Activated T-helper 1 cell treated with anti-CD3 and anti-CD28 coated beads, Interleukin-2, amount 50 U/mL, for 16 hours (primary cell): ENCODE measurements at places on chromosomes 7 and 10.

DNA sequence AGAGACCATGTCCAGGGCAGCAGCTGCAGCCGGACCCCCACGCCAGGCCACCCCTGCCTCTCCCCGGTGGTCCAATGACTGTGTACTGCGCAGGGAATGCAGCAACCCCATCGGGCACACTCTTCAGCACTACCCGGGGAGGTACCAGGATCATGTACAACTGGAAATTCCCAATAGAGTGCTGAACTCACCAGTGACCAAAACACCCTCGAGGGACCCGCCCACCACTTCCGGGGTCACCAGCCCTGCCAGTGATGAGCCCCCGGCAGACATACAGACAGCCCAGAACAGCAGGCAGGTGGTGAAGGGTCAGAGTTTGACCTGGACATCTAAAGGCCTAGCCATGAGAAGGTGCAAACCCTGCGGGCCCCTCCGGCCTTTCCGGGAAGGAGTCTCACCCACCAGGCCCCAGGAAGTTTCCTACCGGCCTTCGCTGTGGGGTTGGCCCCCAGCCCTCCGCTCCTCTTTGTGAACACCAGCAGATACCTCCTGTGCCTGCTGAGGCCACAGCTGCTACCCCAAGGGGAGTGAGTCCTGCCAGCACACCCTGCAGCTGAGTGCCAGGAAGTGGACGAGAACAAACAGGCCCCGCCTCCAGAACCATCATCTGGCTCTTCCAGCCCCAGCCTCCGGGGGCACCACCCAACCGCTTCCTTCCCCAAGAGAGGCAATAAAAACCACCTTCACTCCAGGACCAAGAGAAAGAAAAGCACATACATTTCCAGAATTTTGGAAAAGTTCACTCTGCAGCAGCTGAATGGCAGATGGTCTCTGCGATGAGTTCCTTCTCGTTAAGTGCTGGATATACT, 5.0 kb upstream of the ANKRD61 start:
- DNase-seq, result peak; percentile 24

DNA sequence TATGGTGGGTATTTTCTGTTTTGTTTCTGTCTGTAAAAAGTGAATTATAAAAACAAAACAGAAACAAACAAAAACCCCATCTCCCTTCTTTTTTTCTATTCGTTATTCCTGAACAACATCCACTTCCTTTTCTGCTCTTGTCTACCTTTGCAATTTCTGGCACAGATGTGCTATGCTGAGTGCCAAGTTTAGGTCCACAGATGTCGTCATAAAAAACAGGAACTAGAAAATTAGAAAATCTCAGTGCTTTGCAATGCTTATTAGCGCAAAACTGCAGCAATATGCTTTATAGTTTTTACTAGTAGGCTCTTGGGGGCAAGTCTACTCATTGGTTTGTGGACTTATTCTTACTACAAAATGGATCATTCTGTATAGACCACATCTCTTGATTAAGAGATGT, 94.2 kb upstream of the PRKCQ start:
- DNase-seq, result no peak

DNA sequence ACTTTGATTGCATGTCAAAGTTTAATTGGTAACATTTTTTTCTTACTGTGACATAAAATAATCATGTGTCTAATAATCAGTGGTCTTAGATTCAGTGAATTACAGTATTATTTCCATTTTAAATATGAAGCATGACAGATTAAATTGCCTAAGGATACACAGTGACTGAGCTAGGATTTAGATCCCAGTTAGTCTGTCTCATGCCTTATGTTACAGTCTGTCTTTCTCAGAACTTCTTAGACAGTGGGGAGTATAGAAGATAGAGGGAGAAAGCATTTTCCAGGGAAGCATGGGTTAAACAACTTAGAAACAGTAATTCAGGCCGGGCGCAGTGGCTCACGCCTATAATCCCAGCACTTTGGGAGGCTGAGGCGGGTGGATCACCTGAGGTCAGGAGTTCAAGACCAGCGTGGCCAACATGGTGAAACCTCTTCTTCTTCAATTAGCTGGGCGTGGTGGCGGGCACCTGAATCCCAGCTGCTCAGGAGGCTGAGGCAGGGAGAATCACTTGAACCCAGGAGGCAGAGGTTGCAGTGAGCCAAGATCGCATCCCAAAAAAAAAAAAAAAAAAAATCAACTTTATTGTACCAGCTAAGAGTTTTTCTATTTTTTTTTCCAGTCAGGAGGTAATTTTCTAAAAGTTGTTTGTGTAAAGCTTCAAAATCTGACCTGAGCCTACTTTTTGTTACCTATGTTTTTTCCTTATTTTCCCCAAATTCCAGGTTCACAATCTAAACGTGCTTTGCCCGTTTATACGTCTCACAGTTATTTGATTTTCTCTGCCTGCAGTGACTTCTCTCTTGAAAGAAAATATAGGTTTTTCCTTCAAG, 3.3 kb downstream of the CASD1 start:
- DNase-seq, result no peak

GRCh38 chr10:11180228-11180627, 162.6 kb downstream of the CELF2 start:
- peak; percentile 47 for DNase-seq

GRCh38 chr7:151416941-151417315, 7.1 kb upstream of the WDR86 start:
- no peak for DNase-seq

- no peak for DNase-seq
These were observed 163.5 kb downstream of the ADRA2A start for GRCh38 chr10:111240348-111240747.

GRCh38 chr10:178208-178607, 43.0 kb downstream of the ZMYND11 start:
- DNase-seq, result no peak

DNA sequence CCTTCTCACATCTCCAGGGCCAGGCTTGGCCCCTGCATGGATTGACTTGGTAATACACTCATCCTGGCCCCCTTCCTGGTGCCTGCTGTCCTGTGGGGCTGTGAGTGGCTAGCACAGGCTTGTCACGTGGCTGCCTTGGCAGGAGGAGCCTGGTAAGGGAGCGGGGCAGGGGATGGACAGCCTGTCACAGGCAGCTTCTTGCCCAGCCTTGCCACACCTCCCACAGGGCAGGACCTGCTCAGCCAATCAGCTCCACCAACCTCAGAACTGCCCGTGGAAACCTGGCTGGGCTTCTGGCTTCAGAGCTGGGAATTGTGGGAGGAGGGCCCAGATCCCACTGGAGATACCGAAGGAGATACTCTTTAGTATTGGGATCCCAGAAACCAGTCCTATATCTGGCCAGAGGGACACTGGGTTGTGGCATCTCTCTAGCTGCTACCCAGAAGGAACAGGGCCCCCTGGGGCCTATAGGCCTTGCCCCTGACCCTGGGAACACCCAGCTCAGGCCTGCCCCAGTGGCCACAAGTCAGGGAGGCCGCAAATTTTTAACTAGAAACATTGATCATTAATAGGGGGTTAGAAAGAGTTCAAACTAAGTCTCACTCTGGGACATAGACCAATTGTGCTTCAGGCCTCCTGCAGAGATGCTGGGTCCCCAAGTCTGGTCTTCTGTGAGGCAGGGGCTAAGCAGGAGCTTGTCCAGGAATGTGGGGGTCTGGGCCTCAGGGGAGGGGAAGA, at the start of gene HOGA1:
Gene HOGA1, plus strand, starts transcription at position 330 of the 738 bp plus-strand sequence. Its CDS starts 315 bp downstream, at position 645.
- no peak for DNase-seq

- no peak for DNase-seq
These were observed 40.8 kb upstream of the HGF start for GRCh38 chr7:81810476-81811155.

GRCh38 chr10:48836605-48837004, 103.0 kb downstream of the LRRC18 start:
- no peak for DNase-seq

DNA sequence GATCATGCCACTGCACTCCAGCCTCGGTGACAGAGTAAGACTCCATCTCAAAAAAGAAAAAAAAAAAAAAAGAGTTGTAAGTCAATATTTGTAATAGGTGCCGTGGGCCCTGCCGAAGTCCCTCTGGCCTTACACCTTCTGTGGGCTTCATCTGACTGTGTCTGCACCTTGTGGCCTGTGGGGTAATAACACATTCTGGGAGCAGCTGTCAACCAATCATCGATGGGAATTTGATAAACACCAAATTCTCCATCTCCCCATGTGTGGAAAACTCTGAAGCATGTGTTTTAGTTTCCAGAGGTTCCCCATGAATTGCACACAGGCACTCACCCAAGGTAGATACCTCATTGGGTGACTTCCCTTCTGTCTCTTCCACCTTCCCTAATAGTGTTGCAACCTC, 10.8 kb downstream of the ZNF394 start:
- DNase-seq, result no peak

GRCh38 chr7:7908622-7909145, 59.9 kb upstream of the GLCCI1 start:
- no peak for DNase-seq

- DNase-seq, result no peak
These were observed 242.1 kb upstream of the PPP1R3A start for GRCh38 chr7:114160925-114161324.

DNA sequence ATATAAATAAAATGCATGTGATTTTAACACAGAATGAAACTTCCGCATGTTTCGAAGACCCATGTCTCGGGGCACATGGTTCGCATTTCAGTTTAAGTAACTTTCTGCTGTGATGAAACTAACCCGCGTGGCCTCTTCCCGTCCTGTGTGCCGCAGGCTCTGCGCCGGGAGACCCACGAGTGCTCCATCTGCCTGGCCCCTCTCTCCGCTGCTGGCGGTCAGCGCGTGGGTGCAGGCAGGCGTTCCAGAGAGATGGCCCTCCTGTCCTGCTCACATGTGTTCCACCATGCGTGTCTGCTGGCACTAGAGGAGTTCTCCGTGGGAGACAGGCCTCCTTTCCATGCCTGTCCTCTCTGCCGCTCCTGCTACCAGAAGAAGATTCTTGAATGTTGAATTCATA, 35.7 kb downstream of the RNF32 start:
- no peak for DNase-seq

DNA sequence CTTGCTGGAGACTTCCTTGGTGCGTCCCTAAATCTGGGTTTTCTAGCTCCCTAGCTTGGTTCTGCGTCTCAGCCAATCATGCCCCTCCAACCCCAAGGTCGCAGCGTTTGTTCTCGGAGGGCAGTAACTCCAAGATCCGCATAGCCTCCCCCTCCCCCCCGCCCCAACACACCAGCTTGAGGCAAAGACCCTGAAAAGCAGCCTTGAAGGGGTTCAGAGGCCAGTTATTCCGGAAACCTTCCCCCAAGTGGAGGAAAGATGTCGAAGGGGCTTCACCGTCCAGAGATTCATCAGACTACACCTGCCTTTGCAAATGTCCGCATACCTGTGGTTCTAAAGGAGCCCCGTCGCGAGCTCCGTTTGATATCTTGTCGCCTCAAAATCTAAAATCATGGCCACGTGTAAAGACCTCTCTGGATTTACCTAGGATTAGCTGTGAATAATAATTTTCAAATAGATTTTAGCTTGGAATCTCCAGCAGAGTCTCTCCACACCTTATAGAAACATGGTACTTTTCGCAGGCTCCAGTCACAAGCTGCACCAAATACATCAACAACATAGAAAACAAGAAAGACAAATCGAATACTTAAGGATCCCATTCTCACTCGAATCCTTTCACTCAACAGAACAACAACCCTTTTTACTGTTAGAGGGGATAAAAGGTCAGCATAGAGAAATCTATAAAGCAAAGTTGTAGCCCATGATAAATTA, 7.9 kb downstream of the DLX6 start:
- DNase-seq, result no peak

- DNase-seq, result no peak
These were observed 683 bp downstream of the CHAT start for GRCh38 chr10:49614242-49615198.

DNA sequence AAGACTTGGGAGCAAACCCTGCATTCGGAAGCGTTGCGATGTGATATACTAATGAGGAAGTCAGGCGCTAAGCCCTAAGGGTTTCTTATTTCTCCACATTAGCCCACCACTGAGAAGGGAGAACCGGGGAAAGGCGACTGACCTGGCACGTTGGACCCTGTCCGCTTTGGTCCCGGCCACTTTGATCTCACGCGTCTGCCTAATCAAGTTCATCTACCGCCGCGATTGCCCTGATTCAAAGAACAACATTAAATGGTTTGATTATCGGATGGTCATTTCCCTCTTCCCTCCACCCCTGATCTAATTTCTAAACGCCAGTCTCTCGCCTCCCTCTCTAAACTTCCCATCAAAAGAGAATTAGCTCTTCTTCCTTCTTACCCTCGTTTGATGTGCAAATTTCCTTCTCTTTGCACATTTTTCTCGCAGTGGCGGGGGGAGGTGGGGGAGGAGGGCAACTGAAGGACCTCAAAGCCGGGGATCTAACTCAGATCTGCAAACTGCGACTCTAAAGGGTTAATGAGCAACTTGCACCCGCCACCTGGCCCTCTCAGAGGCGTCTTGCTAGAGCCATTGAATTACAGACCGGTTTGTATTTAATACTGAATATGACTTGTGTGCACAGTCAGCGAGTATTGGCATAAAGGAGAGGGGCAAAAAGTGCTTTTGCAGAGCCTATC, 687 bp upstream of the DKK1 start:
- DNase-seq, result no peak

DNA sequence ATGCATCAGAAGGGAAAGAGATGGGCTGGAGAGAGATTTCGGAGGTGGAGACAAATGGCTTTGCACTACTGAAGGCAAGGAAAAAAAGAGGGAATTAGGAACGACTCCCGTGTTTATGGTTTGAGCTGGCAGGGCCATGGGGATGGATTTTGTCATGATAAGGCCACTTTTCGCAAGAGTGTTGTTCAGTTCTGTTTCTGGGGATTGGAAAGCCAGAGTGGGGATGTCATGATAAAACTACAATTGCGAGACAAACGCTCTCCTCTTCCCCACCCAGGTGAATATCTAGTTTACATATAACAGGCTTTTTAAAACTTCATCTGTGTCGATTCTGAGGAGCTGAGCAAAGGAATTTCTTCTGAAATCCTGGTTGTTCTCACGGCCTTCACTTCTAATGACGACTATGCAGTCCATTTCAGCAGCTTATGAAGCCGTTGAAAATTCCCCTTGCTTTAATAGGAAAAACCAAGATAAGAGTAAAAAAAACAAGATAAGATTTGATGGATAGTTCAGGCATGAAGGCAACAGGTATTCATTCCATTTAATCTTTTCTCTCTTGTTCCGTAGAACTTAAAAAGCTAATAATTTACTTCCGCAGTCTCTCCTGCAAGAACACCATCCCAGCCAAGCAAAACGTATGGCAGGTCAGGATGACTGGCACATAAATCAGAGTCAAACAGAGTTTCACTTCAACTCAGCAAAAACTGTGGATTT, 245.6 kb upstream of the PITRM1 start:
- no peak for DNase-seq

DNA sequence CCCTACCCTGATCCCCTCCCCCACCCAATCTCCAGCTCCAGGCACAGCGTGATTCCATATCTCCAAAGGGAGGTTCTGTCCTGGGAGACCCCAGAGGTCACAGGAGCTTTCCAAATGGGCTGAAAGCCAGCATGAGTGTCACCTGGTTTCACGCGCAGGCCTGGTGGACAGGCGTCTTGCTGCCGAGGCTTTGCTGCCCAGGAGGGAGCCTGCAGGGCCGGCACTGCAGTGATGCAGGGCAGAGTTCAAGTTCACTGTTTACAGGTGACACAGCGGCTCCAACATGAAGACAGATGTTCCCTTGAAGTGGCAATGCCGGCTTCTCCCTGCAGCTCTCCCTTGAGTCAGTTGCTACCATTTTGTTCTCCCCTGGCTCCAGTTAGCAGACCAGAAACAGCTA, 104.3 kb downstream of the TCERG1L start:
- no peak for DNase-seq
